CD4-positive, alpha-beta T cell treated with Interleukin-6 at 100 ng/mL for 8 hours (primary cell): ENCODE measurements at places on chromosomes 12 and 14.

- DNase-seq, result no peak
These were observed 5.5 kb upstream of the SERPINA11 start for GRCh38 chr14:94458096-94458495.

DNA sequence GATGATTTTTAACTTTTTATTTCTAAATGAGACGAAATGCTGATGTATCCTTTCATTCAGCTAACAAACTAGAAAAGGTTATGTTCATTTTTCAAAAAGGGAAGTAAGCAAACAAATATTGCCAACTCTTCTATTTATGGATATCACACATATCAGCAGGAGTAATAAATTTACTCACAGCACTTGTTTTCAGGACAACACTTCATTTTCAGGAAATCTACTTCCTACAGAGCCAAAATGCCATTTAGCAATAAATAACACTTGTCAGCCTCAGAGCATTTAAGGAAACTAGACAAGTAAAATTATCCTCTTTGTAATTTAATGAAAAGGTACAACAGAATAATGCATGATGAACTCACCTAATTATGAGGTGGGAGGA is 139.6 kb downstream of the HMGA2 start:
- DNase-seq, result no peak

- no peak for DNase-seq
These were observed 650 bp downstream of the HEBP1 start for GRCh38 chr12:12999271-12999958.

DNA sequence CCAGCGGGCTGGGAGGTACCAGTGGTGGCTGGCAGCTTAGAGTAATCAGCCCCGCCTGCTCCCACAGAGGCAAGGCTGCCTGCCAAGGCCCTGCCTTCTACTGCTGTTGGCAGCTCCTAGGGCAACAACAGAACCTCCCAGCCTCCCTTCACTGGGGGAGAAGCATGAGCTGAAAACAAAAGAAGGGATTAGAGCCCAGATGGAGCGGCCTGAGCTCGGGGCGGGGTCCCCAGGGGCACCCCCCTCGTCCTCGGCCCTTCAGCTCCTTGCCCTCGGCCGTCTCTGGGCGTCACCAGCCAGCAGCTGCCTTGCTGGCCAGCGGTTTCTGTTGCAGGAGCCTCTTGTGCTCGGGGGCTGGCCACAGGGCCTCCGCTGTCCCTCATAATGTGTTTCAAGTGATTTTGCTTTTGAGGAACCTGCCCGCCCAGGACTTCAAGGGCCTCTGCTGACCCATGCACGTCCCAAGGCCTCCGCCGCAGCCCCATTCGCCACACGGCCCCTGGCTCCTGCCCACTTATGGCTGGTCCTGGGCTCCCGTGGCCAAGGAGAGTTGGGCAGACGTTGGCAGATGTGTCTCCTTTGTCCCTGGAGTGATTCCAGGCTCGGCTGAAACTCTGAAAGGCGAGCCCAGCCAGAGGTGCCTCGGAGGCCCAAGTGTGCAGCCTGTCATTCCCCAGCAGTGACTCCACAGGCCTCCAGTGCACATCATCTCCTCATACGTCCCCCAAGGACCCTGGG is 49.7 kb downstream of the PSMA6 start:
- DNase-seq, result peak; percentile 25

GRCh38 chr12:117686911-117687377 is 281.8 kb downstream of the KSR2 start:
- DNase-seq, result no peak
